Karpas-422 (cell line): ENCODE measurements at places on chromosomes 11 and 22.

DNA sequence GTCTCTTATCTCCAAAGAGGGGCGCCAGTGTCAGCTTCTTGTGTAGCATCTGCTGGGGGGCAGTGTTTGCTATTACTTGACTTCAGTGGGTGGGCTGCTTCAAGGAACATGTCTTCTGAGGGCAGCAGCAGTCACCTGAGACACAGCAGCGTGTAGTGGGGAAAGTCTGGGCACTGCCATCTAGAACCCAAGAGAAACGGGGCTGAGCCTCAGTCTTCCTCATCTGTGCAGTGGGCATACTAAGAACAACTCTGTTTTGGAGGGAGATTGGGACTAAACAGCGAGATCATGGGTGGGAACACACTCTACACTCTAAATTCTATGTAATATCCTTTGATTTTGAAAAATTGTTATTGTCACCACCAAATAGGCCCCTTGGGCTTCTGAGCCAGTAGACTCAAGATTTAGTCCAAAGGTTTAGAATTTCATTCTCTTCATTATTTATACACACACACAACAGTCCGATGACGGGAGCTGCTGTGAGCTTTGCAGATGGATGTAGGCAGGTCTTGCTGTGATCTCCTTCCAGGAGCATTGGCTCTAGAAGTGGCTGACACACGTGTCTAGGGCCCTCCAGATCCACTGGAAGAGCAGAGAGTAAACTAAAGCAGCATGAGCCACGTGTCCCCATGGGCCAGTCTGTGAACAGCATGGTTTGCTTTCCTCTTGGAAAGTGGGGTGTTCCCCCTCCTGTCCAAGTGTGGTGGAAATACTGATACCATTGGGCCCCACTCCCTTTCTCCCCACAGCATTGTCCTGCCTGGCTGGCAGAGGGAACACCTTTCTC, 51.8 kb downstream of the TRAF6 start:
- DNase-seq, result no peak

- no peak for DNase-seq
Measured at GRCh38 chr11:63448646-63449045, 42.3 kb downstream of the PLAAT5 start.

GRCh38 chr11:108122166-108122628, 830 bp downstream of the ACAT1 start:
- no peak for DNase-seq

DNA sequence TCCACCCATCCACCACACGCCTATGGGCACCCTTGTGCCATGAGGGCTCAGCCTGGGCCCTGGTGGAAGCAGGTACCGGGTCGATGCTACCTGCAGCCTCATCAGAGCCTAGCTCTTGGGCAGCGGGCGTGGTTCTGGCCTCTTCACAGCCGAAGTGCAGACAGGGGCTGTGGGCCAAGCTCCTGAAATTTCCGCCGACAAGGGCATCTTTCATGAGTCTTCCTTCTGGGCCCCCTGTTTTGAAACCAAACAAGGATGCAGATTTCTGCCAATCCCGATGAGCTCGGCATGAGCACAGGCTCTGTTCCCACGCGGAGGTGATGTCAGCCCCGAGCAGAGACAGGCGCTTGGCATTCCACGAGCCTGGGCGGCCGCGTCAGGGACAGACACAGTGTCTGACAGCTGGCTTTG, 22.6 kb upstream of the MGAT3 start:
- no peak for DNase-seq

DNA sequence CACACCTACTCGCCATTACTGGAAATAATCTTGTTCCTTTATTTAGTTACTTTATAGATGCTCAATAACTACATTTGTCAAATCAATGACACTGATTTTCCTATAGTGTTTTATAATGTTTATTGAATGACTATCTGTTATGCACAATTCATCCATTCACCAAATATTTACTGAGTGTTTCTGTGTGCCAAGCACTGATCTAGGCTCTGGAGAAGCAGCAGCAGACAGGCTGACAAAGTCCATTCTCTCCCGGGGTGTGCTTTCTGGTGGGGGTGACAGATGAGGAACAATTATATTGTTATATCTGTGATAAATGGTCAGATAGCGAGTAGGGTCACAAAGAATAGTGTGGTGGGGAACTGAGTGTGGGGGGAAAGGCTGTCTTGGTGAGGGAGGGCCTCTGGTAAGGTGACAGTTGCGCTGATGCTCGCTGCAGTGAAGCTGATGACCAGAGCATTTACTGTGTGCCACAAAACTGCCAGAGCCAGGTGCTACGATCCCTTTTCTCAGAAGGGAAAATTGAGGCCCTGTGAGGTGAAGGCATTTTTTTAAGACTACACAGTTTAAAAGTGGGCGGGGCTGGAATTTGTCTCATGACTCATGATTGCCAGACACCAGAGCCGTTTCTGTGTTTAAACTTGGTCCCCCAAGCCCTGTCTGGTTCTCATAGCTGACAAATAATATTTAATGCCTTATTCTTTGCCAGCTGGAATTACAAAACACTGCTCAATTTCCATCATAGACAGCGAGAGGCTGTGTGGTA, 10.2 kb downstream of the PACS1 start:
- DNase-seq, result peak; percentile 62

DNA sequence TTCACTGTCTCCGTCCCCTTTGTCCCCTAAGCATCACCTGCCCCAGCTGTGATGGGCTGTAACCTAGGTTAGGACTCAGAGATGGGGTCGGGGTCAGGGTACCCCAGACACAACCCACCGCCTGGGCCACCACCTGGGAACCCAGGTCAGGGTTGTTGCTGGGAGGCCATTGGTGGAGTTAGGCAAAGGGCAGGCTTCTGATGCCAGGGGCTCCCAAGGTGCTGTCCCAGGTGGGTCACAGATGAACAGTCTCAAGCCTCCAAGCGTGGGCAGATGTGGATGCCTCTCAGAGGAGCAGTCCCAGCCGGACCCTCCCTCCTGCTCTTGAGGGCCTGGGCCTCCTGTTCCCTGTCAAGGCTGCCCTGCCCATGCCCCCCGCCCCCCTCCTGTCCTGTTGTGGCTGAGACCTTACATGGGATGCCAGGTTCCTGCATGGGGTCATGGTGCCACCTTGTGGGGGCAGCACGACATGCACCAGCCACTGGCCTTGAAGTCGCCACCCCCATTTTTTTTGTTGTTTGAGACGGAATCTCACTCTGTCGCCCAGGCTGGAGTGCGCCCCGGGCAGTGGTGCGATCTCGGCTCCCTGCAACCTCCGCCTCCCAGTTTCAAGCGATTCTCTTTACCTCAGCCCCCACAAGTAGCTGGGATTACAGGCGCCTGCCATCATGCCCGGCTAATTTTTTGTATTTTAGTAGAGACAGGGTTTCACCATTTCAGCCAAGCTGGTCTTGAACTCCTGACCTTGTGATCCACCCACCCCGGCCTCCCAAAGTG, 12.1 kb downstream of the GATD1 start:
- DNase-seq, result peak; percentile 89

GRCh38 chr11:58576887-58577471, 1.3 kb upstream of the LPXN start:
- peak; percentile 54 for DNase-seq

DNA sequence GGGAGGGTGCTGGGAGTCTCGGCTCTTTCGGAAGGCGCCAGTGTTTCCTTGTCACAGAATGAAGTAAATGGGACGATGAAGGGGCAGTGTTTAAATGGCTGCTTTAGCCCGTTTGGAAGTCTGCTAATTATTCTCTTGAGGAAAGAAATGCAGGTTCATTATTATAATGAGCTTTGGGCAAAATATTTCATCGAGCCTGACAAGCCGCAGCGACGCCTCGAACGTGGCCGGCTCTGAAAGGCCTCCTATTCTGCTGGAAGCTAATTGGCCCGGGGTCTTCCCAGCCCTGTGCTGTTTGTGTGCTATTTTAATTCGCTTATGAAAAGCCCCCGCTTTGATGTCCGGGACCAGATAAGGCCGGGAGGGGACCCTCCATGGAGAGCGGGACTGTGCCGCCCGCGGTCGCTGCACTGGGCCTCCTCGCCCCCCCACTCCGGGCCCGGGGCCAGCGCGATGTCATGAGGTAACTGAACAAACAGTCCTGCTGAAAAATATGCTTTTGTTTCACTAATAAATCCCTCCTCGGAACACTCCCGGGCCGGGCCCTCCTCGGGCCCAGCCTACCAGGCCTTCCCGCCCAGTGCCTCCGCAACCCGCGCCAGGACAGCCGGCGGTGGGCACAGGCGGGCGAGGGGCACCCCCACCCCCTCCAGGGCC, 78.4 kb downstream of the CDKN1C start:
- DNase-seq, result no peak

- no peak for DNase-seq
Measured at GRCh38 chr11:68322052-68322430, 9.7 kb downstream of the LRP5 start.

- DNase-seq, result no peak
Measured at GRCh38 chr11:93591247-93591898, 48.2 kb upstream of the SMCO4 start.

- no peak for DNase-seq
Measured at GRCh38 chr11:114964676-114965214, 286.4 kb downstream of the NXPE2 start.

DNA sequence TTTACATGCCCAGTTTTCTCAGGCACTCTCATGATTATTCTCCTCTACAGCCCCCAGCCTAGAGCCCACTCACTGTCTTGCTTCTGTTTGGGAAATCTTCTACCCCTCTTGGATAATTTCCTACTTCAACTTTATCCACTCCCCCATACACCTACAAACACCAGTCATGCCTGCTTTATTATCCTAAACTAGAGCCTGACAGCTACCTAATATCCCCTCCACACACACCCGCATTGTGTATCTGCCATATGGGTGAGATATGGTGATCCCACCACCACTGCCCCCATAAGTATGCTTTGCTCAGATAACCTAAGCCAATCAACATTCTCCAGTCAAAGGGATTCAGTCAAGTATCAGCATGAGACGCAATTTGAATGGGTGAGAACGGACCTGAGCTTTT, 15.3 kb upstream of the FJX1 start:
- DNase-seq, result no peak

GRCh38 chr22:20176421-20177085, 25.7 kb upstream of the CCDC188 start:
- DNase-seq, result no peak

GRCh38 chr11:115459563-115459962, 44.7 kb downstream of the CADM1 start:
- DNase-seq, result no peak

DNA sequence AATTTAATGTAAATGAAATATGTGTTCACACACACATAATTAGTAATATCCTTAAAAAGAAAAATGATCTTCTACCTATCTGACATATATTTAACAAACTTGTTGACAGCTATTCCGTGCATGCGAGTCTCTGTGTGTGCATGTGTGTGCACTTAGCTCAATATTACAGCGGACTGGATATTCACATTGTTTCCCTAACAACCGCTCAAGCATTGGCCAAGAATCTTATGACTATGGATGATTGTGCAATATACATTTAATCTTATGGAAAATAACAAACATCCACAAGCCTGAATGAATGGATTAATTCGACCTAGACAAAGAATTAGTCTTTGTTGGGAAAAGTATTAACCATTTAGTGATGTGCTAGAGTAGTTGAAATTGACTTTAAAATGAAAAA, 1078.6 kb downstream of the LRRC4C start:
- no peak for DNase-seq

DNA sequence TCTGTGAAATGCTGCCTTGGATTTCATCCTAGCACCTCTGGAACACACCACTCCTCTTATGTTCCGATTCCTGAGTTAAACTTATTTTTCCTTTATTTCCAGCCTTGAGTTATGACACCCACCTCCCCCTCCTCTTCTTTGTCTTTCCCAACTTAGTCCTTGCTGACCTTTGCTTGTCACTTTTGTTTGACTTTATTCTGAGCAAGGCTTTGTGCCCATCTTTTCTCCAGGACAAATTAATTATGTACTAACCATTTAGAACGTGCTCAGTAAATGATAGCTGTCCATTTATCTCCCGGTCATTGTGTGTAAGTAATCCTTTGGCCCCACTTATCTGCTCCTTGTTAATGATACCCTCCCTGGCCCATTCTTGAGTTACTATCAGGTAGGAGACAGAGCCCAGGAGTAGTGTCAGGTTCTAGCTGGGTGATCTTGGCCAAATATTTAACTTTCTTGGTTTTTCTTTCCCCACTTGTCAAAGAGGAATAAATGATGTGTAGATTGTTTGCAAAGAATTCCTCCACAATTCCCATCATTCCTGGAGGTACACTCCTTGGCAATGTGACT, 44.2 kb downstream of the EXPH5 start:
- no peak for DNase-seq

GRCh38 chr11:6156628-6157359, 13.3 kb downstream of the OR52B2 start:
- DNase-seq, result no peak

DNA sequence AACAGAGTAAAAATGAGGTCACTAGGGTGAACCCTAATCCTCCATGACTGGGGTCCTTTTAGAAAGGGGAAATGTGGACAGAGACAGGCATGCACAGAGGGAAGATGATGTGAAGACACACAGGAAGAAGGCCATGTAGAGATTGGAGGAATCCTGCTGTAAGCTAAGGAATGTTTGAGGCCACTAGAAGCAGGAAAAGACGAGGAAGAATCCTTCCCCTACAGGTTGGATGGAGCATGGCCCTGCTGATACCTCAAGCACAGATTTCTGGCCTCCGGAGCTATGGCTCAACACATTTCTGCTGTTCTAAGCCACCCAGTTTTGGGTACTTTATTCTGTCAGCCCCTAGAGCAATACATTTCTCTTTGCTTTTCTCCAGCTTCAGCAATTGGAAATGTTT, 486.9 kb downstream of the MIAT start:
- no peak for DNase-seq

- DNase-seq, result no peak
Measured at GRCh38 chr11:26947379-26947844, 46.5 kb upstream of the FIBIN start.

GRCh38 chr11:27514558-27514957, 8.0 kb upstream of the LIN7C start:
- DNase-seq, result no peak
